ENCODE measurements at places on chromosomes 12 and 14.

- DNase-seq = no peak
These were observed 138.0 kb downstream of the ASCL4 start for GRCh38 chr12:107912421-107913004.

GRCh38 chr12:110531741-110532333, 29.7 kb downstream of the RAD9B start:
- peak; percentile 26 for DNase-seq

- no peak for DNase-seq
These were observed 82.5 kb upstream of the FICD start for GRCh38 chr12:108432423-108433121.

- no peak for DNase-seq
These were observed 149.9 kb downstream of the KIF26A start for GRCh38 chr14:104288272-104288671.

DNA sequence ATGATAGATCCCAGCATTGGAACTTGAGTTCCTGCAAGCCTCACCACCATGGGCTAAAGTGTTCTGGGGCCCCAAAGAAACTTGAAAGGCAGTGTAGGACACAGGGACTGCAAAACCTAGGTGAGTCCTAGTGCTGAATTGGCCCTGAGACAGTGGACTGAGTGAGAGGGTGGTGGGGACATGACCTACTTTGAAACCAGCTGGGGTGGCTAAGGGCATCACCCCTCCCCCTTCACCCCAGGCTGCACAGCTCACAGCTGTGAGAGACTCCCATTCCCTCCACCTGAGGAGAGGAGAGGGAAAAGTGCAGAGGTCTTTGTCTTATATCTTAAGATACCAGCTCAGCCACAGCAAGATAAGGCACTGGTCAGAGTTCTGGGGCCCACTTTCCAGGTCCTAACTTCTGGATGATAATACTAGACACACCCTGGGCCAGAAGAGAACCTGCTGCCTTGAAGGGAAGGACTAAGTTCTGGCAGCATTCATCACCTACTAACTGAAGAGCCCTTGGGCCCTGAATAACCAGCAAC, 62.5 kb downstream of the MAPKAPK5 start:
- no peak for DNase-seq

DNA sequence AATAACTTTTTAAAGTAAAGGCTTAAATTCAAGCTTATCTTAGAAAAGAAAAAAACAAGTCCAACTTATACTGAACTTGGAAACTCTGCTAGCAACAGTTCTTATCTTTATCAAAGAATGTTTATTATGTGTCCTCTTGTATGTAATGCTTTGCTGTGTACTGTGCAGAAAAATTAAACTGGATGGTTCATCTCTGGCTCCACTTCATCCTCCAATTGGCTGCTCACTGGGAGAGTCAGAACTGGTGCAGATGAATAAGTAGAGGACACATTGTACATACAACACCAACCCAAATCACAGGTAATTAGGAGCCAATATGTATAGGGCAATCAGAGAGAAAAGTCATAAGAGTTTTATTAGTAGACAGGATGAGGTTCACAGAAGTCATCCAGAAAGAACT, 123.6 kb upstream of the NAP1L1 start:
- DNase-seq = no peak

GRCh38 chr12:126191031-126191891, 1126.0 kb downstream of the AACS start:
- DNase-seq = no peak

DNA sequence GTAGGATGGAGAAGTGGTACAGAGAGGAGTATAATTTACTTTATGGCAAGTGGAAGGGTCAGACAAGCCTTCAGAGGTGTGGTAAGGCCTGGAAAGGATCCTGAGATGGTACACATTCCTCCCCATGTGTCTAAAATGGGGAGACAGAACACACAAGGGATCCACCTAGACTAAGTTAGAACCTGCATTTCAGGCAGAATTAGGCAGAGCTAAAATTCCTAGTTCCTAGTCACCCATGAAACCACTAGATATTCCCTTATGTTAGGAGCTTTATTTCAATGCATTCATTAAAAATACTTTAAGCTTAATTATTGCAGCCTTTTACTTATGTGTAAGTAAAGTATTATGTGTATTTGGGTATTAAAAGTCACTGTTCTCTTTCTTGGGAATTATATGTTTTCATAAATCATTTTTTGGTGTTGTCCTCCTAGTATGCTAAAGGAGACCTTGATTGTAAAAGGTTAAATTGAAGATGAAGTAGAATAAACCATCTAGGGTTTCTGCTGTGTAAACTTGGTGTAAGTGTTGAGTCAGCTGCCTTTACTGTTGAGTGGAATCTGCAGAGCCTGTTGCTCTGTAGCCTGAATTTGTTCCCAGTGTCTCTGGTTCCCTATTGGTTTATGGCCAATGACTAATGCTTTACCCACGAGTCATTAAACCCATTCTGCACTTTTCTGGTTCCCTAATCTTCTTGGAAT, 423.2 kb downstream of the ATP23 start:
- peak; percentile 16 for DNase-seq

DNA sequence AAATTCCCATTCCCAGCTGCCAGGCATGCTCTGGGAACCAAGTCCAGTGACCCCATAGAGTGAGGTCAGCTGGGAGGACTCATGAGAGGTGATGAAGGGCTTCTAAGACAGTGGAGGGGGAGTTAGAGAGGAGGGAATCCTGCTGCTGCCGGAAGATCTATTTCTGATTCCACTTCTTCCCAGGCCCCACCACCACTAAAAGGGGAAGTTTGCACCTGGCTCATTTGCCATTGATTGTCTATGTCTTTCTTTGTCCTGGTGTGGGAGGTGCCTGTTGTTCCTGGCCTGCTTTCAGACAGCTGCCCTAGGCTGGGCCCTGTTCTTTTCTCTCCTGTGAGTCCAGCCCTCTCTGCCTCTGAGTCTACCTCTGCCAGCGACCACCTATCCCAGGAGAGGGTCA, 3.0 kb upstream of the KRT6A start:
- peak; percentile 80 for DNase-seq

DNA sequence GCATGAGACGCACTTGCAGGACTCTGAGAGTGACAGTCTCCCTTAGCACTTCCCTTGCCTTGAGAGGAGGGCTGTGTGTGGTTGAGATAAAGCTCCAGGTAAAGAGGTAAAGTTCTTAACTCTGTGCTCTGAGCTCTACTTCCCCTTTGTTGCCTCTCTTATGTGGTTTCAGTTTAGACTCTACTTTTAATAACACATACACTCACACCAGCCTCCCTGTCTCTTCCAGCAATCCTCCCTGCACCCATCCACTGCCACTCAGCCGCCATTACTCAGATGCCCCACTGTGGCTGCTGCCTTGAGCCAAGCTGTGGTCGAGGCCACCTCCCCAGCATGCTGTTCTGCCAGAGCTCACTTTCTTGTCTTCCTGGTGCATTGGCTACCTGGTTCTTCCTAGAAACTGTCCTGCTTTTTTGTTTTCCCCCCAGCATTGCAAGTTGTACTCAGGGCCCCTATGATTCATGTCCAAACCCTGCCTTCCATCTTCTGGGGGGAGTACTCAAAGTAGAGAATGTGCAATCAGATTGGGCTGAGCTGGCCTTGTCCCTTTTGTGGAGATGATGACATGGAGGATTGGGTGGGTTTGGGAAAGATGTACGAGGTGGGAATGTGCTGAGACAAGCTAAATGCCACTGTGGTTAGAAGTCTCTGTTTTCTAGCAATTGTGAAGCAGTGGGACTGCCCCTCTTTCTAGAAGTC, 115.5 kb upstream of the PARP11 start:
- no peak for DNase-seq

DNA sequence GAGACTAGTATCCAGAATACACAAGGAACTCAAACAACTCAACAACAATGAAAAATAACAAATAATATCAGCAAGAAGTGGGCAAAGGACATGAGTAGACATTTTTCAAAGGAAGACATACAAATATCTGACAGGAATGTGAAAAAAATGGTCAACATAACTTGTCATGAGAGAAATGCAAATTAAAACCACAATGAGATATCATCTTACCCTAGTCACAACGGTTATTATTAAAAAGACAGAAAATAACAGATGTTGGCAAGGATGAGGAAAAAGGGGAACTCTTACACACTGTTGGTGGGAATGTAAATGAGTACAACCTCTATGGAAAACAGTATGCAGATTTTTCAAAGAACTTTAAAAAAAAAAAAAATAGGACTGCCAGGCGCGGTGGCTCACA, 20.4 kb downstream of the VWF start:
- no peak for DNase-seq

DNA sequence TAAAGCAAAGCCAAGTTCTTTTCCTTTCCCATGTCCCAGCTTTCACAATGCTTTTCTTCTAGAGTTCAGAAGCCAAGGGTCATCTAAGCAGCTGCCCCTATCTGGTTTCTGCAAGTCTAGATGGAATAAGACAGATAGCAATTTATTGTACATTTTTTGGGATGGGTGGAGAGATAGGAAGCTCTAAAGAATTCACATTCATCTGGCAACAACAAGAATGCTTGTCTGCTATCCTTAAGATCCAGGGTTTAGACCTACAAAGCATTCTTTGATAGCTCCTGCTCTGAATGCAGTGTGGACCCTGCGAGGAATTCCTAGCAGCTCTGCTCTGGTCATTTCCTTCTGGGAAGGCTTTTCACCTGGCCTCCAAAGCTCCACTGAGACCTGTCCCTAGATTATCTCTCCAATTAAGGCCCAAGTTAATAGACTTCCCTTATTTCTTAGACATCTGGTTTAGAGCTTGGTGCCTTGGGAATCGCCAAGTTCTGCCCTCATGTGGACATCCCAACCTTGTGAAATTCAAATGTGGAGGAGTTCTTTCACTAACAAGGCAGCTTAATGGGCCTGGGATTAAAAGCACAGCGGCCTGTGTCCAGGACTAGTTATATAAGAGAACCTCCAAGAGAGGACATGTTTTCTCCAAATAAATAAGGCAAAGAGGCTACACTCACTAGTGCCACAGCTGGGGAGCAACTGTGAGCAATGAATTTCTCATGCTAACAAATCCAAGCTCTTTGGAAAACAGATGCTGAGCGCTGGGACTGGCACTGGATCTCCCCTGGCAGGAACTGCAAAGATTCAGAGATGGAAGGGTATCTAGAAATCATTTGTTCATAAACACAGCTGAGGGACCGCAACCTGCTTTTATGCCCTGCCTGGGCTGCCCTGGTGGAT, 384.5 kb upstream of the DDHD1 start:
- DNase-seq = no peak

DNA sequence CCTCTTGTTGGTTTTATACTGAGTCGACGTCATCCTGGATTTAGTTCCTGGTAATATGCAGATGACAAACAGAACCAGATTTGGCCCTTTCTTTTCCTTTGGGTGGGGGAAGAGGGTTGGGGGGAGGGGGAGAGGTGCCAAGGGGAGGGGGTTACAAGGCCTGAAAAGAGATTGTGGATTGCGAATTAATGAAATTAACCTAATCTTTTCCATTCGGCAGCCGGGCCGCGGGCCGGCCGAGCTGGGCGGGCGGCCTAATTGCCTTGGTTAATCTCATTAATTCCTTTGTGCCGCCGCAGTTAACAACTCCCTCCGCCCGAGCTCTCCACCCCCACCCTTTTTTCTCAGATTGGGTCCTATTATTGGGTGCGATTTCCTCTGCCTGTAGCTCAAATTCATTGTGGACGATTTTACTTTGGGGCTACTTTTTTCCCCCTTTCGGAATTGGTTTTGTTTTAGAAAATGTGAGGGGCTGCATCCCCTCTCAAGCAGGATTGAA, 387 bp upstream of the GSC start:
- DNase-seq = no peak

DNA sequence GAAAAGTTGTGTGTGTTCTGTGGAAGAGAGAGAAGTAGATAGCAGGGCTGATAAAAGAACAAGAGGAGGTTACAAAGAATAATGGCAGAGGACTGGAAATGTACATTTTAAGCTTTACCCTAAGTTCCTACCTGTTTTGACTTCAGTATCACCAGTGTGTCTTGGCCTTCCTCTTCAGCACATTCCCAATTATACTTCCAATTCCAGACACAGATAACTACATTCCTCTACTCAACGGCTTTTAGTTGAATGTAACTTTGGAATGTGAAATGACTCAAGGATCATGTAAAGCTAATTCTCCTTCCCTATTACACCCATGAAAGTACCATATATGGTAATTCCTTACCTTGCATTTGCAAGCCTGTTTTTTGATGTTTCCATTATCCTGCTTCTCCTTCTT, 5.0 kb downstream of the MGST1 start:
- DNase-seq = no peak

DNA sequence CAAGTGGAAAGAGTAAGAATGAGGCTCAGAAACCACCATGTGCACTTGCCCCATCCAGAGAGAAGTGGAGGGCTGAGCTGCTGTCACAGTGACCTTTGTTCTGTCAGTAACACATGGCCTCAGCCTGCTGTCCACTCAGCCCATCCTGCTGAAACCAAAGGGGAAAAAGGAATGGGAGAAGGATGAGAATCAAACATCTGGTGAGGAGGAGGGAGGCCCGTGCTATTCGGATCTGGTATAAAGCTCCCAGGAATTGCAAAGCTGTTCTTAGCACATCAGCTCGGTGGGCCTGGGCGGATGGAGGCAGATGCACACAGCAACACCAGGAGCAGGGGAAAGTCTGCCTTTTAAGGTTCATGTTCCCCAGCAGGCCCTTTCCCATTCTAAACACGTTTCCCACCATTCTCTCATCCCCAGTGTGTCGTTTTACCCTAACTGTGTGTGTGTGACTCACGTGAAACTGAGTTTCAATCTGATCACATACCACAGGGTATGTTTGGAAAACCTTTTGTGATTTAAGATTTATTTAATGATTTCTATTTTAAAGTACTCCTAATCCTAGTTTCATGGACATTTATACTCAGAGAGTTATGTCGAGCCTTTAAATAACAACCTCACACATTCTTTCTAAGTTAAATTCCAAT, 36.8 kb downstream of the RTRAF start:
- no peak for DNase-seq

DNA sequence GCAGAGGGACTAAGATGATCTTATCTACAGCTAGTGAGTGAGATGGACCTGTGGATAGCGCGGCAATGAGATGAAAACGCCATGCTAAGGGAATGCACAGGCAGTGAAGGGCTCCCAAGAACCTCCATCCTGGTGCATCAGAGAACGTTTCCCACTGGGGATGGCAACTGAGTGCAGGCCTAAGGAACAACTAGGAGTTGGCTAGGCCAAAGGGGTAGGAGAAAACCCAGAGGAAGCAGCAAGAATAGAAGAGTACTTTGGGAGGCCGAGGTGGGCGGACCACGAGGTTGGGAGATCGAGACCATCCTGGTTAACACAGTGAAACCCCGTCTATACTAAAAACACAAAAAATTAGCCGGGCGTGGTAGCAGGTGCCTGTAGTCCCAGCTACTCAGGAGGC, 24.6 kb upstream of the BATF start:
- DNase-seq = no peak
